ENCODE measurements at places on chromosomes 11 and 22. TPM values are rescaled to one million over a fixed set of nuclear protein-coding genes. Genes with fewer than 3 reads are reported as not detected.

GVQW3 gene
- 3.3 TPM for total RNA-seq

LBHD1 gene
- total RNA-seq: 4.0 TPM

PANX3 gene
- not detected for total RNA-seq

FDX1 gene
- 17.1 TPM for total RNA-seq

SAC3D1 gene
- 5.9 TPM for total RNA-seq

C11orf58 gene
- total RNA-seq: 170 TPM

OR51E1 gene
- total RNA-seq: not detected

SNX32 gene
- 1.2 TPM for total RNA-seq

PAX6 gene
- 0.76 TPM for total RNA-seq

RAB3IL1 gene
- total RNA-seq: 8.5 TPM
